ENCODE measurements at places on chromosomes 2 and 18. TPM values are rescaled to one million over a fixed set of nuclear protein-coding genes. Genes with fewer than 3 reads are reported as not detected.

DNA sequence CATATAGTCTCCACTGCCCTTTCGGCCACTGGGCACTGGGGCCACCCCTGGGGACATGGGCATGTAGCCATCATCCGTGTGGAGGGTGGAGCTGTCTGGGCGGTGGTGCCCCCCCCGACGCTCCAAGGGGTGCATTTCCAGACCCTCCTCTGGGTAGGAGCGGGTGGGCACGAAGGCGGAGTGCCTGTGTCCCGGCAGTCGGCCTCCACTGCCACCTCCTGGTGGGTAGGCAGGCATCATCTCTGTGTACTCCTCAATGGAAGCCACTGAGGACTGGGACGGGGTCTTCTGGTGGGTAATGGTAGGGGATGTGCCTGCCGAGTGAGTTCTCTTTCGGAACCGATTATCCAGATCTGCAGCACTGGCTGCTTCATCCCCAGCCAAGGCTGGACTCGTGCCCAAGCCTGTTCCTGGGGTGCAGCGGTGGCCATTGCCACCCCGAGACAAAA lies 2.8 kb downstream of the IRS1 start:
- no peak for DNase-seq

DNA sequence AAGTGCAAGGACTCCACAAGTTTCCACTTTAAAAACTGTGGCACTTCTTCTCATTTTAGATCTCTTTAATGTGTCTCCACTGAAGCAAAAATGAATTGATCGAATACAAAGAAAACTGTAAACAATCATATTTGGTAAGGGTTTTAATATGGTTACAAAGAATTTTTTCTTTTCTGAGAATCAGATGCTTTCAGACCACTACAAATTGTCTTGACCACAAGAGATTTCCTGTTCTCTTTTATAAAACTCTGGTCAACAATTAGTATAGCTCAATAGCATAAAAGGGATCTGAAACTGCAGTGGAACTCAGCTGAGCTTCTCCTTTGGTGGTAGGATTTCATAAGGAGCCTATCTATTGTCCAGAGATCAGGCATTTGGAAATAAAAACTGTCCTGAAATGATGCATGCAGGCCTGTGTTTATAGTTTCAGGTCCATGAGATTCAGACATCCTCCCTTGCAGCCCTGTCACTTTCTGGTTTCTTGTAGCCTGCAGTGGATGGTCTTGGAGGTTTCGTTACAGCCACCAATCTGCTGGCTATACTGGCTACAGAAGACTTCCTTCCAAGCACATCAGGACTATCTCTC lies 120.0 kb downstream of the DOCK10 start:
- no peak for DNase-seq

DNA sequence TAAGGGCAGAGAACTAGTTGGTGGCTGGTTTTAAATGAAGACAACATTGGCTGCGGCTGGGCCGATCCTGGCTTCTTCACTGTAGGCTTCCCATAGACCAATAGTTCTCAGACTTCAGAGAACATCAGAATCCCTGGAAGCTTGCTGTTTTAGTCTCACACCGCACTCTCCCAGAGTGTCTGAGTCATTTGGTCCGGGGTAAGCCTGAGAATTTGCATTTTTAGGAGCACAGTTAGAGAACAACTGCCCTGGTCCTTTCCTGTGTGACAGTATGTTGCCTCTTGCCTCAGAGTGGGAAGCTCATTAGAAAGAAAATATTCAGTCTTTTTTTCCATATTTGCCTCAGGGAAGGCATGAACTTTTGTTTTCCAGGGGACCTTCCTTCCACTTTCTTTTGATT lies 137.1 kb upstream of the GAREM1 start:
- no peak for DNase-seq

- DNase-seq: no peak
Observed at GRCh38 chr18:11752116-11752911, 63.2 kb downstream of the GNAL start.

DNA sequence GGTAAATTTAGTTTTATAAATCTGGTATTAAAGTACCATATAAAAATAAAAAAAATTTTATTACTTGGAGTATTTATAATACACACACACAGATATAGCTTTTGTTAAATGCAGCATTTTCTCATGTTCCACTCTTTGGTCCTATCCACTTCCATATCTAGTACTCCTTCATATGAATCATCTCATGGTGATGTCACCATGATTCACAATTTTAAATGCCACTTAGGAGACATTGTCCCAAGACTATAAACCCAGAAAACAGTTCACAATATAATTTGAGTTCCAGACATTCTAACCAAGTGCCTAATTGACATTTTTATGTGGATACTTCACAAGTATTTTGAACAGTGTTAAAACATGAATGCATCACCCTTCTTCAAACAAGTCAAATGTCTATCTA lies 1398.3 kb downstream of the DSC3 start:
- DNase-seq: no peak

DNA sequence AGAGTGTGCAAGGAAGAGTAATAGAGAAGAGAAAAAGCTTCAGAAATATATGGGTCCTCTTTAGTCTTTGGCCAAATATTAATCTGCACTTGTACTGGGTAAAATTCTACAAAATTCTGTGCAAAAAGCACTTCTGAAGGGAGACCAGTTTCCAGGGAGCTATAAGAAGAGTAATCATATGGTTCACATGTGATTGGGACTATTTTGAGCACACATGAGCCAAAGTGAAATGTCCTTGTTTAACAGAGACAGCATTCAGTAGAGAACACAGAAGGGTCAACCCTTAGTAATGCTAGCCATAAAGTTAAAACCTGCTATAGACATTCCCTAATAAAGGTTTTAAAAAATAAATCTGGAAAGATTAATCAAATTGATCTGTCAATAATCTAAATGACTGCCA lies 49.3 kb upstream of the ACVR1C start:
- no peak for DNase-seq

- no peak for DNase-seq
Observed at GRCh38 chr2:183665425-183665824, 541.2 kb downstream of the NUP35 start.

GRCh38 chr2:149731079-149731478 lies 143.5 kb upstream of the MMADHC start:
- DNase-seq: no peak

GRCh38 chr2:111121028-111121827 lies 514 bp downstream of the BCL2L11 start:
- DNase-seq: no peak

Gene PTCD3
- 55.5 TPM for total RNA-seq

Gene PUS10
- total RNA-seq: 7.9 TPM

Gene SH2D6
- total RNA-seq: 0.44 TPM

Gene SERPINB11
- not detected for total RNA-seq

Measured in Caki2 (cell line).